ENCODE measurements at places on chromosomes 4 and X.
A peak's percentile ranks its signal among the peaks of the same experiment; 100 is the strongest.

- no peak for DNase-seq
These were observed 150.0 kb upstream of the HHIP start for GRCh38 chr4:144495944-144496343.

DNA sequence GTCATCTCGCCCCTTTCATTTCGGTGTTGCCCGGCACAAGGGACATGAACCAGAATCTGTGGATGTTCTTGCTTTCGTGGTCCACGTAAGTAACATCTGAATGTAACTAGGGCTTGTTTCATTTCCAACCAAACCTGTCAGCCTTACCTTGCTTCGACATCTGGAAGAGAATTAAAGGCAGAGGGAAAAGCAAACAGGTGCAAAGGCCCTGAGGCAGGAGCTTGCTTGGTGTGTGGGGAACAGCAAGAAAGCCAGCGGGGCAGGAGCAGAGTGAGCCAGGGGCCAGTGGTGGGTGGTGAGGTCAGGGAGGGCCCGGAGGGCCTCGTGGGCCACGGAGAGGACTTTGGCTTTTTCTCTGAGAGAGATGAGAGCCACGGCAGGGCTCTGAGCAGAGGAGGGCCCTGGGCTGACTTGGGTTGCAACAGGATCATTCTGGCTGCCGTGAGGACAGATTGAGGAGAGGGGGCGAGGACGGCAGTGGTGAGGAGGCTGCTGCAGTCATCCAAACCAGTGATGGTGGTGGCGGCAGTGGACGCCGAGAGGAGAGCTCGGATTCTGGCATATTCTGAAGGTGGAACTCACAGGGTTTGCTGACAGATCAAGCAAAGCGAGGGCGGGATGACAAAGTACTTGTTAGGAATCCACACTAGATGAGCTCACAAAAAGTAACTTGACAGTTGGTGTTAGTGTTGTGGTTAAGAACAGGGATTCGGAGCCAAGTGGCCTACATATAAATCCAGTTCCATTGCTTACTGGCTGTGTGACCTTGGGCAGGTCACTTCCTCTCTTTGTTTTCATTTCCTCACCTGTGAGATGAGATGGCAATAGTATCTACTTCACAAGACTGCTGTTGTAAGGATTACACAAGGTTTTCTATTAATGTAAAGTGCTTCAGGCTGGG is 6.8 kb upstream of the WDR13 start:
- no peak for DNase-seq

- no peak for DNase-seq
These were observed 207.4 kb downstream of the TMA16 start for GRCh38 chr4:163701916-163702315.

DNA sequence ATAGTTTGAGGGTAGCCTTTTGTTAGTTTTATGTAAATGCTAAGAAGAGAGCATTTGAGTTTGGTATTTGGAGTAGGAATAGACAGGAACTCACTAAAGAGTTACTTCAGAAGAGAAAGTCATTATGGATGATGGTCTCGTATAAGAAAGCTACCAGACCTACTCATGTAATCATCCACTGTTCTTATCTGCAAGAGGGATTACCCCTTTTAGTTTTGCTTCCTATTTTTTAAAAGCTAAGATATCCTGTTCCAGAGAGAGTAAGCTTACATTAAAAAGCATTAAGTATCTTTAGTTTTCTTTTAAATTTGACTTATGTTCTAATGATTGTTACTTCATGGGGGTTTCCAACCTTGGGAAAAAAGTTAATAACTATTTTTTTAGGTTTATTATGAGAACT is 12.5 kb upstream of the ART3 start:
- no peak for DNase-seq

- no peak for DNase-seq
These were observed 20.5 kb downstream of the OTUD6A start for GRCh38 chrX:70082723-70083122.

DNA sequence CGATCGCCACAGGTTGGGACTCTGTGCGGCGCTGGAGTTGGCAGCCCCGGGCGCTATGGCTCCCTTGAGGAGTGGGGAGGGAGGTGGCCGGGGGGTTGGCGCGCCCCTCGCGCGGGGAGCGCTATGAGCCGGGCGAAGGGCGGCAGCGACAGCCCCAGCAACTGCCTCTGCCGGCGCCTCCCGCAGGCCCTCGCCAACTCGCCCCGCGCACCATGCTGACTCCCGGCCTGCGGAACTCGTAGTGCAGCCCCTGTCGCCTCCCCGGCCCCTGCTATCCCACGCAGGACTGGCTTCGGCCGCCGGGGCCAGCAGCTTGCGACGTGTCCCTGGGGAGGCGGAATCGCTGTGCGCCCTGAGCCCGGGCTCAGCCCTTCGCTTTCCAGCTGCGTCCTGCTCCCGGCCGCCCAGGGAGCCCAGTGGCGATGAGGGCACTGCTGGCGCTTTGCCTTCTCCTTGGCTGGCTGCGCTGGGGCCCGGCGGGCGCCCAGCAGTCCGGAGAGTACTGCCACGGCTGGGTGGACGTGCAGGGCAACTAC is 415 bp downstream of the SHISA3 start:
- DNase-seq, result no peak

- DNase-seq, result no peak
These were observed 58.6 kb upstream of the CAMK2D start for GRCh38 chr4:113820108-113820507.

- DNase-seq, result no peak
These were observed 92.3 kb downstream of the UCHL1 start for GRCh38 chr4:41349021-41349420.

DNA sequence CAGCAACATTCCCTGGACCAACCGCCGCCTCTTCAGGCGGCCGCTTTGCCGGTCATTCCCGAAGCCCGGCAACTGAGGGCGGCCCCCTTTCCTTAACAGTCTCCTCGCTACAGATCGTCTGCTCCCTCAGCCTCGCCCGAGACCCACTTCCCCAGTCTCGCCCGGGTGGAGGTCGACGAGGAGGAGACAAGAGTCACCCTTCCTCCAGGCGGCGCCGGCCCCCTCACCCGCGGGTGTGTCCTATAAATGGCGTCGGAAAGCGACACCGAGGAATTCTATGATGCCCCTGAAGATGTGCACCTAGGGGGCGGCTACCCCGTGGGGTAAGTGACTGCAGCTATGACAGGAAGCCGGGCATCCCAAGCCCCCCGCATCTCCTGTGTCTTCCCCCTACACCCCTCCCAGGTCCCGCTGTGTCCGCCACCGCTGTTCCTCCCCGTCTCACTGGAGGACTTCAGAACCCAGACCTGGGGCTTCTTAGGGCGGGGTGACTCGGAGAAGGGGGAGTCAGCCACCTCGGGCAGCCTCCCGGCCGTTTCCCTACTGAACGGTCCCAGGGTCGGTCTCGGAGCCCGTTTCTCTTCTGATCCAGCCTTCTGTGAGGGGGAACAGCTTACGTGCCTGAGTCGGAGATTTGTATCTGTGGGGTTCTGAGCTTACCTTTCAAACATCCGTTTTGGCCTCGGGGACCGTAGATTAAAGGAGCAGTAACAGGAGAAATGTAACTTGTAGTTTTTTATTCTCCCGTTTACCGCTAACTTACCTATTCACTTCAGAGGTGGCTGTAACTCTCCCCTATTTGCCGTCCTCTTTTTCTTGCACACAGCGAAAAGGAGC is 570 bp downstream of the WDR44 start:
- DNase-seq, result no peak

DNA sequence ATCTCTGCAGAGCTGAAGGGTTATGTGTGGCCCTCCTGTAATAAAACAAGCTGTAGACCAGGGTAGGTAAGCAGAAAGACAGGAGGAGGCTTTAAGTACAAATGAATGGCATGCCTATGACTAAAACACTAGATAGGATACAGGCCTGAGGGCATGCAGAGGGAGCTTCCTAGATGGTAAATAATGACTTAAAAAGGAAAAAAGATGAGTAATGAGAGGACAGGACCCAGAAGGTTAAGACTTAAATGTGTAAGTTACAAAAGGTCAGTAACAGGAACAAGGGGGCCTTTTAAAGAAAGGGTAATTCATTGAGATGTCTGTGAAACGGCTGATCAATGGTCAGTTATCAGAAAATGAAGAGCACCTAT is 194.8 kb downstream of the SOWAHB start:
- DNase-seq, result no peak

DNA sequence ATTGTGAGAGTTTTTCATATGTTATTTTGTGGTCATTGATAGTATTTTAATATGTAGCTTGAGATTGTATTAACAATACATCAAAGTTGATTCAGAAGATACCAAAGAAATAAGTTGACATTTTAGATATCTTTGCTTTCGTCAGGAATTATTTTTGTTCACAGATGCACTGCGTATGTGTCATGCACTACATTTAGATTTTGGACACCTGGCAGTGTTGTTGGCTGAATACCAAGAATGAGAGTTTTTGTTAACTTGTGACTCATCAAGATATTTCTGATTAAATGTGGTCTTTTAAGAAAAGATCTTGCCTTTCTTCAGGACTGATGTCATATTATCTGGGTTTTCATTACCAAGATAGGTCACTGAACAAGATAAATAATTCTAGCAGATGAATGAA is 633.4 kb downstream of the CENPC start:
- no peak for DNase-seq

GRCh38 chrX:118538386-118538785 is 42.8 kb downstream of the DOCK11 start:
- no peak for DNase-seq

DNA sequence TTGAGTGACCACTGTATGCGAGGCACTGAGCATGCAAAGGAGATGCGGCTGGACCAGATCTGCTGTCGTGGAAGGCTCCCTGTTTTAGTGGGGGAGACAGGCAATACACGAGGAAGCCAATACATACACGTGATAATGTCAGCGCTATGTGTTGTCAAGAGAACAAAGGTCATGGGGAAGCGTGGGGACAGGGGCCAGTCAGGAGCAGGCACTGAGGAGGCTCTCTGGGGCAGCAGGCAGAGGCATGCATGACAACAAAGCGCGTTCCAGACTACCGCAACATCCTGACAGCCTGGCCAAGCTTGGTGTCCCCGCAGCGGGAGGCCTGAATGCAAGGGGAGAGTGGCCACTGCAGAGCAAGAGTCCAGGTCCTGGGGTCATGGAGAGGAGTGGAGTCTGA is 61.9 kb downstream of the DCTD start:
- DNase-seq, result no peak

DNA sequence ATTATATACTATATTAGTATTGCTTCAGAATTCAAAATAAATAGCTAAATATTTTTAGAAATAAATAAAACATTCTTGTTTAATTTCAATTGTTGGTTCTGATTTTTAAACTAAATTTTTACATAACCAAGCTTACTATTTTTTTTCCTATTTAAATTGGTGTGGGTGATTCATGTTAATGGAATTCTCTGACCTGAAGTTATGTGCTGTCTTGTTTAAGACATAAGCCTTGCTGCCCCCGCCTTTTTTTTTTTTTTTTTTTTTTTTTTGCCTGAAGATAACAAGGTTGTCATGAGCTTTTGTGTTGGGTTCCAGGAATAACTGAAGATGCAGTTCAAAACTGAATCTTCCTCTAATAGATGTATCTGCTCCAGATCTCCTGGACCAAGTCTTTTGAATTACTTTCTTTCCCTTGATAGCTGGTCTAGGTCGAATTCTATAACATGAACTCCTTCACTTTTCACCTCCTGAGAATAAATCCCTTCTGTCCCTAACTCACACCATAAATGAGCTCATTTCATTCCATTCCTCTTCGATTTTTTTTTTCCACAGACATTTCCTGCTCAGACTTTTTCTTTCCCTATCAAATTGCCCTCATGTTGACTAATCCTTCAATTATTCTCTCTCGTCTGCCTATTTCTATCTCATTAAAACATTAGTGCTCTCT is 261.5 kb upstream of the FTHL17 start:
- DNase-seq, result no peak

GRCh38 chrX:55450259-55450658 is 1.7 kb upstream of the MAGEH1 start:
- DNase-seq, result peak; percentile 1

GRCh38 chr4:24428850-24429249 is 155.5 kb downstream of the DHX15 start:
- DNase-seq, result no peak

GRCh38 chr4:154961263-154961662 is 180.2 kb downstream of the RBM46 start:
- no peak for DNase-seq

DNA sequence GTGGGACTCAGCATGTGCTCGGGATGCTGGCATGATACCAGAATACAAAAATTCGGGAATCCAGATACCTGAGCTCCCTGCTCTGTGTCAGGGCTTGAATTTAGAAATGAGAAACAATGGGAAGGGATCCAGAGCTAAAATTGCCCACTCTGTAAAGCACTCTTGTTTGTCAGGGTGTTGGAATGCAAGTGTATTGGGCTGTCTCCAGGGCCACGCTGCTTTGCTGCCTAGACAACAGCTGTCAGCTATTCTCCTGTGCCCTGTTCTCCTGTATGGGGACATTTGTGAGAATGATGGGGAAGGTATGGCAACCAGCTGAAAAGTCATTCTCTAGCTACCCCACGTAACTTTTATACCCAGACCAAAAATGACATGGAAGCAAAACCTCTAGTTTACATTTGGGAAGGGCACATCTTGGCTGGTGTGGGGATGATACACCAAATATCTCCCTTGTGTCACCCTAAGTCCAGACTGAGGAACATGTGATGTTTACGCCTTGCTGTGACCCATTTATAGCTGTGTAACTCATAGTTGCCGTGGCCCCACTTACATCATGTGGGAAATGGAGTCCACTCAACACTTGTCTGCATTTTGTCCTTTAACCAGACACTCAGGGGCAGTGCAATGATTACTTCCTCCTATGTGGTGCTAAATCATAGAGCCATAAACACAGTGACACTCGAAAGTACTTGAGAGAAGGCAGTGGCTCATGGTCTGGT is 46.6 kb downstream of the SMPX start:
- no peak for DNase-seq

DNA sequence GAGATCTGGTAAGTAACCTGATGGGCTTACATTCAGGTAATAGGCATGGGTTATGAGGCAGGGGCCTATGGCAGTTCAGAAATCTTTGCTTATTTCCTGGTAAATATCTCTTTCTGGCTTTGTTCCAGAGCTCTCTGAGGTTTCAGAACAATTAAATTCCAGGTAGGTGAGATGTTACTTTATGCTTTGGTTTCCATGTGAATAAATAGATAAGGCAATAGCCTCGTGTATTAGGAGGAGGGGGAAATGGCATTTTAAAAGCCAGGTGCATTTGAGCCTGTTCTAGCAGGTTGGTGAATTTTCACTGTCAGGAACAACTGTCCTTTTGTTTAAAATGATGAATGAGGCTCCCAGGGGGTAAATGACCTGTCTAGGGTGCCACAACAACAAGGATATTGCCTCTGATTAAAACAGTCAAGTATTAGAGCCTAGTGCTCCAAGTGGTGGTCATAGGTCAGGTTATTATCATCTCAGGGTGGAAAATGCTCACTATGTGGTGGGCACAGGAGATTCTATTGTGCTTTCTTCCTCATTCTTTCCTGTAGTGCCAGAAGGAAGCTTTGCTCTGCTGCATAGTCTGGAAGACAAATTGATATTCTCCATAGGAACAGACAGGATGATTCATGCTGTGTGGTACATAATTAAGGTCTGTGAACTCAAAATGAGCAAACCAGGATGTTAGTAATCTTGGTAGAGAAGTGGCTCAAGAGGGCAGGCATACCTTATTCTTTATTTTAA is 296.2 kb downstream of the INPP4B start:
- peak; percentile 43 for DNase-seq
